Sciatic nerve (tissue), 2 donors: ENCODE measurements at places on chromosomes 7 and 10. TPM values are rescaled to one million over a fixed set of nuclear protein-coding genes. Genes with fewer than 3 reads are reported as not detected.

Gene ANKRD7
- 1.0 TPM for total RNA-seq

DNA sequence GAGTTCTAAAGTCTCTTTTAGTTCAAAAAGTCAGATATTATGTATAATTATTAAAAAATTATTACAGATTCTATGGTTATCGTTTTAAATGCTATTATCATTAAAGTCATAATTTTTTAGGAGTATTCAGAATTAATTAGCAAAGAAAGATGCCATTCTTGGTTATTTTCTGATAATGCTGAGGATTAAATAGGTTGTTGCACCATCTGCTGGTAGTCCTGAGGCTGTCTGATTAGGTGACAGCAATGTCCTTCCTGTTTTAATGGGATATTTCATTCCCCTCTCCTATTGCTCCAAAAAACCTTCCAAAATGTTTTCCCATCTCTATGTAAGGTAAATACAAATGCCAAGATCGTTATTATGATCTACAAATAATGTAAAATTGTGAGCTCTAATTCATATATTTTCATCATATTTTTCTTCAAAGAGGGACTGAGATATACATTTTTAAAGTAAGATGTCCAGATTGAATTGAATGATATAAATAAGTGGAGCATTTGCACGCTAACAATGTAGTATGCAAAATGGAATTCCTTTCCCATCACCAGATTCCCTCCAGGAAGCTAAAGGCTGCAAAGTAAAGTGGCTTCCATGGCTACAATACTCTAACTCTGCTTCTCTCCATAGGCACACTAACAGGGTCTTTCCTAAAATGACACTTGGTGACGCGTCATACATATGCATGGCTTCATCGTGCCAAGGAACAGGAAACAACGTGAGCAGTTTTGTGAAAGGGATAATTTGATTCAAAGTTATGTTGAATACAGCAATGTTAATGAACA lies 58.8 kb upstream of the AKR1E2 start:
- DNase-seq: no peak

Gene LRRC17
- total RNA-seq: 4.2 TPM

DNA sequence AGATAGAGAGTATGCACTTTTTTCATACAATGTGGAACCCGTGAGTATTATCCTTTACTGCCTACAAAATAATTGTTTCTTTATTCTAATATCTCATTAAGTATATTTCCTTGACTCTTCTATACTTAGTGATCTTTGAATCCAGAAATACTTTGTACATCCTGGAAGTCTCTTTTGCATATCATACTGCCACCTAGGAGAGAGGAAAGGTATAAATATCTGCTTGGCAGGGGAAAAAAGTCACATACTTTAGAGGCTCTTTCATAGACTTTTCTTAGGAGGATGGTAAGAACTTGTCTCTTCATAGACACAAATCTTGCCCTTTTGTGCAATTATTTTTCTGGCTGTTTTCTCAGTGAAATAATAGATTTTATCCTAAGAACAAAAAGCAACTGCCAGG lies 436.0 kb downstream of the PAXIP1 start:
- DNase-seq: no peak

Gene FRMD4A
- total RNA-seq: 98.0 TPM

GRCh38 chr7:110797656-110798055 lies 293.3 kb upstream of the LRRN3 start:
- DNase-seq: no peak

Gene ZNF33B
- 19.5 TPM for total RNA-seq

- DNase-seq: no peak
These were observed 246.0 kb upstream of the KMT2E start for GRCh38 chr7:104767826-104768536.

- peak; percentile 53 for DNase-seq
These were observed 6.4 kb downstream of the ZFYVE27 start for GRCh38 chr10:97743169-97743943.

Gene AIFM2
- 14.1 TPM for total RNA-seq

GRCh38 chr7:90681336-90682022 lies 85.4 kb downstream of the CDK14 start:
- no peak for DNase-seq

- no peak for DNase-seq
These were observed 96.2 kb upstream of the DUSP5 start for GRCh38 chr10:110401401-110402076.

Gene CCDC136
- total RNA-seq: 5.9 TPM

DNA sequence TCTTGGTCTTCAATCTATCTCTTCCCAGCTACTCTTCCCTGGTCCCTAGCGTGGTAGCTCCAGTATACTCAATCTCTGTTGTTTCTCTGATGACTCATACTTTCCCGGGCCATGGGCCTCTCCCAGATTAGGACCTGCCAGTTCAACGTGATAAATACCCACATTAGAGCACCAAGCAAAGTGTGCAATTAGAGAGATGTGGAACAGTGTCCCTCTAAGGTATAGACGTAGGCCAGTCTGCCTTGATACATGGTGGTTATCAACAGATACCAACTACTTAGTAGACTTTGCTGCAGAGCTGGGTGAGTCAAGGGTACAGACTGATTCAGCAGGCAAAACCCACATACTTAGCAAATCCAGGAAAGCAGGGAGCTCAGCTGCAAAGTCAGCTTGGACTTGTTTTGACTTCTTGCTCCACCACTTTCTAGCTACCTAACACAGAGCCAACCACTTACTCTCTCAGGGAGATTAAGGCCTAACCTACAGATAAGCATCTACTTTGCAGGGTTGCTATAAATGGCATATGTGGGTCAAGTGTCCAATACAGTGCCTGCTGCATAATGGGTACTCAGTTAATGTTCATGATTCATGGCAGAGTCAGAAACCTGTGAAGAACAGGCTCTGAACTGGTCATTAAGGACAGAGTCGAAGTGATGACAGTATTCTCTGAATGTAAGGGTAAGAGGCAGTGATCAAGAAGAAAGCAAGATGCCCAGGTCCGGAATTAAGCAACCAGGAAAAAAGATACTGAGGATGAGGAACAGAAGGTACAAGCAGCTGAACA lies 176.1 kb downstream of the CHN2 start:
- DNase-seq: no peak

DNA sequence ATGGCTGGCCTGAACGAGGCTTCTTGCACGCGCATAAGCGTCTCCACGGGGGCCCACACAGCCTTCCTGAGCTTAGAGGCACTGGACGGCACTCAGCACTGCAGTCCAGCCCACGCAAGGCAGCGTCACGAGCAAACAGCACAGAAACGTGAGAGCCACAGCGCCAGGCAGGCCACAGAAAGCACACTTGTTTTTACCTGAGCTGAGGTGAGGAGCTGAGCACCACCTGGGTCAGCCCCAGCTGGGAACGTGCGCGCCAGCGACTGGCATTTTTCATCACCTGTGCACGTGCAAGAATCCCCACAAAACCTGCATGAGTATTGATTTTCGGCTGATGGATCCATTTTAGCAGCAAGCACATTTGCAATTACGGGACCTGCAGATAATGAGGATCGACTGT lies 26.7 kb downstream of the IQCE start:
- DNase-seq: no peak

Gene ASB10
- total RNA-seq: not detected

Gene FGL2
- total RNA-seq: 269 TPM

Gene LFNG
- 20.1 TPM for total RNA-seq

Gene CUZD1
- 0.80 TPM for total RNA-seq

DNA sequence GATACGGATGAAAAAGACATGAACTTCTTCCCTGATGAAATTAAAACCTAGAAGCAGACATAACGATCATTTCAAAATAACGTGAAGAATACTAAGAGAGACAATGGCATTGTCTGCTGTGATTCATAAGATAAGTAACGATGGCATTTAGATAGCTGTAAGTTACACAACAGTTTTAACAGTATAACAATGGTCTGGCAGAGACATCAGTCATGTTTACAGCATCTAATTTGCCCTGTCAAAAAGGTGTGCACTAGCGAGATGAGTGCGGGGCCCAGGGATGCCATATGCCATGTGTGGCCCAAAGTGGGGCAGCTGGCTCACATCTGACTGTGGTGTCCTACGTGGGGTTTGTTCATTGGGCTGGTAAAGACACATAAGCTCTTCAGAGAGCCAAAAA lies 55.7 kb upstream of the RHEB start:
- DNase-seq: no peak

DNA sequence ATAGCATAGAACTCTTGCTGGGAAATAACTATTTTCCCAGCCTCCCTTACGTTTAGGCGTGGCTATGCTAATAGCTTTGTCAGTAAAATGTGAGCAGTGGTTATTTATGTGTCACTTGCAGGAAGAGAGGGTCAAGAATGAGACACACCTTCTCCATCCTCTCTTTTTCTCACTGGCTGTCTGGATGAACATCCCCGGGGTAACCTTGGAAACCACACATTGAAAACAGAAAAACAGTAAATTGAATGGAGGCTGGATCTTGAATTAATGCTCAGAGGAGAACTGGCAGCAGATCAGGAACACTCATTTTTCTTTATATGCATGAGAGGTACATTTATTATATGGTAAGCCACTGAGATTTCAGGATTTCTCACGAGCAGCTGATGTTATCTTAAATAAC lies 127.6 kb downstream of the DNAJB9 start:
- no peak for DNase-seq

- no peak for DNase-seq
These were observed 22.4 kb upstream of the SMC3 start for GRCh38 chr10:110544958-110545537.

DNA sequence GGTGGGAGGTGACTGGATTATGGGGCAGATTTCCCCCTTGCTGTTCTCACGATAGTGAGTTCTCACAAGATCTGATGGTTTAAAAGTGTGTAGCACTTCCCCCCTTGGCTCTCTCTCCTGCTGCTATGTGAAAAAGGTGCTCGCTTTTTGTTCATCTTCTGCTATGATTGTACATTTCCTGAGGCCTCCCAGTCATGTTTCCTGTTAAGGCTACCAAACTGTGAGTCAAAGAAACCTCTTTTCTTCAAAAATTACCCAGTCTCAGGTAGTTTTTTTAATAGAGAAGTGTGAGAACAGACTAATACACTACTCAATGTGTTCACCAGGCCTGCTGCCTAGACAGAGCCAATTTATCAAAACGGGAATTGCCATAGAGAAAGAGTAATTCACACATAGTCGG lies 49.7 kb downstream of the SDHAF3 start:
- DNase-seq: no peak

- DNase-seq: peak; percentile 76
These were observed 57.6 kb downstream of the MMRN2 start for GRCh38 chr10:86899670-86900276.

Gene CTTNBP2
- total RNA-seq: 21.5 TPM

DNA sequence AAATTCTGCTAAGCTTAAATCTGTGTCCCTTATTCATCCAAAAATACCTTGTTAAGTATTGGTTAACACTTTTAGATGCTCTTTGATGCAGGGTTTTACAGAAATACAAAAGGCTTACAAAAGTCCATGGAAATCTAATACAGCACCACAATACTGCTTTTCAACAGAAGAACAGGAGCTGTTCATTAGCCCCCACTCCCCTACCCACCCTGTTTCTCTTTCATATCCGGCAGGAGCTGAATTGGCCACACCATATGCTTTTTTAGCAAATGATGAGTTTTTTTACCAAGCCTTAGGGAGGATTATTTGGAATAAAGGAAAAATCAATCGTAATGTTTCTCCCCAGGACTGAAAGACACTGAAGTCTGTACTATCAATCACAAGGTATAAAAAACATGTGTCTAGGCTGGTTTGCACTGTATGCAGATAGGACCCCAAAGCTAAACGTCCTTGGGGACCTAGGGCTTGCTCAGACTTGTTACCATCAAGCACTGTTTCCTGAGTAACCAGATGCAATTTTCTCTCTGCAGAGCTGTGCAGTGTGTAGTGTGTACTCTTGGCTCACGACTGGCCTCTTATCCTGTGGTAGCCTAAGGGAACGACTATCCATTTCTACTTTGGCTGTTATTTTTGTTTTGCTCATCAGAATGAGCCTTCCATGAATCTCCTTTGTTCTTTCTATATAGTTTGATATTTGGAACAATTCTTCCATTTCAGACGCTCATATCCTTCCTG lies 143.3 kb upstream of the LRGUK start:
- DNase-seq: no peak

Gene PODXL
- 54.9 TPM for total RNA-seq

GRCh38 chr10:22669163-22669711 lies 45.1 kb downstream of the PIP4K2A start:
- no peak for DNase-seq

DNA sequence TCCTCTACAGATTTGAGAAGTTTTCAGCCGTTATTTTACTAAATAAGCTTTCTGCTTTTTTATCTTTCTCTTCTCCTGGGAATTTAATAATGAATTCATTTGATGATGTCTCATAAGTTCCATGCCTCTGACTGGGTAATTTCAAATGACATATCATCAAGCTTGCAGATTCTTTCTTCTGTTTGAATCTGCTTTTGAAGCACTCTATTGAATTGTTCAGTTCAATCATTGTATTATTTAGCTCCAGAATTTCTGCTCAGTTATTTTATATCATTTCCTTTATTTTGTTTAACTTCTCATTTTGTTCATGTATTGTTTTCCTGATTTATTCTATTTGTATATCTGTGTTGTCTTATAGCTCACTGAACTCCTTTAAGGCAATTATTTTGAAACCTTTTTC lies 196.9 kb upstream of the CNTNAP2 start:
- DNase-seq: no peak

DNA sequence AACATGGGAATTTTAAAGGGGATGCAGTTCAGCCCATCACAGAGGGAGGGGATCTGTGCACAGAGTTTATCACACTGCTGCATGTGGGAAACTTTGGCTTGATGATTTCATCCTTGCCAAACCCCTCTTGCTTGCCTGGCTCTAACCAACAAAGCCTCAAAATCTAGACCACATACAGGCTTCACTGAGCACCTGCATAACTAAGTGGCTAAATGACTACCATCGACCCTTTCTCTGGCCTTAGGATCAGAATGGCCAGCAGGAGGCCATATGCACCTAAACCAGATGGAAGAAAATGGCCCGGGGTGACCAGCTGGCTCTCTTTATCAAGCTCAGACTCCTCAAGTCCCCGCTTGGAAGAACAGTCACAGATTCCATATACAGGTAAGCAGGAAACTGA lies 15.6 kb upstream of the ZNF25 start:
- no peak for DNase-seq

DNA sequence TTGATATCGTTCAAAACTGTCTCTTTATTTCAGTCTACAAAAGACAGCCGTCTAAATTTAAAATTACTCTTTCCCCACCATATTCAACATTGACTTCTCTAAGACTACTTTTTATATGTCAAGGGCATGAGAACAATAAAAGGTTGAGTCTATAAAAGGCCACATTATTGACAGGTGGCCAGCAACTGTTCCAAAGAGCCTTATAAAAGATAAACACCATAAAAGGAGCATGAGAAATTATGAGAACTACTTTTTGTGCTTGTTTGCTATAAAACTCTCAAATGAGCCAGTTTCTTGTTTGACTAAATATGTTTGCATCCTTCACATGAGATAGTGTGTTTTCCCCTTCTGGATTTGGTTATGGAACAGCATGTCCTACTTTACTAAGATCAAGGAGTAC lies 189.2 kb downstream of the THSD7A start:
- no peak for DNase-seq

- DNase-seq: no peak
These were observed 53.6 kb upstream of the TMEM106B start for GRCh38 chr7:12157517-12157916.

Gene SMKR1
- 0.36 TPM for total RNA-seq
